ENCODE measurements at places on chromosomes 2 and 18.

- no peak for DNase-seq
Measured at GRCh38 chr2:105780606-105781005, 35.9 kb downstream of the NCK2 start.

DNA sequence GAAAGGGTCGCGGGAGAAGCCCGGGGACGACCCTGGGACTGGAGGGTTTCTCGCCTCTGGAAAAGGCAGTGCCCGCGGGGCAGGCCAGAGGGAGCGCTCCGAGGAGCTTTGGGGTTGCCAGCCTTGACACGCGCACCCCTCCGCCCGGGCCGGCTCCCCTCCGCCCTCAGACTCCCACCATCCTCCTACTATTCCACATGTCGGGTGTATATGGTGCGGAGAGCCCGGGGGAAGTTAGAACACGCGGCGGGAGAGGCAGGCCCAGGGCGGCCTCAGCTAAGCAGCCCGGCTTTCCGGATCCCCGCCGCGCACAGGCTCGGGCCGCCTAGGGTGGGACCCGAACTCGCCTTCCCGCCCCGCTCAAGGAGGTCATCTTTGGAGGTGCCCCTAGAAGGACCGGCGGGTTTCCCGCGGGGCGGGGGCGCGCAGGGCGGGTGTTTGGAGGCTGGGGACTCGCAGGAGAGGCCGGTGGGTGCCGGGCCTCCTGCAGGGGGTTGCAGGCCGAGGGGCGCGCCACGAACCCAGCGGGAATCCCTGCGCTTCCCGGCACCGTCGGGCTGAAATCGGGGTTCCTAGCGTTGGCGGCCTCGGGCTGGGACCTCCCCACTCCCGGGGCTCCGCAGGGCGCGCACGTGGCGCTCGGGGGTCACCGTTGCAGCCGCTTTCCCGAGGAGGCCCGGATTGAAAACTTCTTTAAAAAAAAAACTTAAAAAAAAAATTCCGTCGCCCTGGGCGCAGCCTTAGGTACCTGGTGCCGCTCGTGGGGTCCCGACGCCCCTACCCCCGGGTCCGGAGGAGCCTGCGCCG, 3.7 kb downstream of the NFATC1 start:
- DNase-seq, result no peak

DNA sequence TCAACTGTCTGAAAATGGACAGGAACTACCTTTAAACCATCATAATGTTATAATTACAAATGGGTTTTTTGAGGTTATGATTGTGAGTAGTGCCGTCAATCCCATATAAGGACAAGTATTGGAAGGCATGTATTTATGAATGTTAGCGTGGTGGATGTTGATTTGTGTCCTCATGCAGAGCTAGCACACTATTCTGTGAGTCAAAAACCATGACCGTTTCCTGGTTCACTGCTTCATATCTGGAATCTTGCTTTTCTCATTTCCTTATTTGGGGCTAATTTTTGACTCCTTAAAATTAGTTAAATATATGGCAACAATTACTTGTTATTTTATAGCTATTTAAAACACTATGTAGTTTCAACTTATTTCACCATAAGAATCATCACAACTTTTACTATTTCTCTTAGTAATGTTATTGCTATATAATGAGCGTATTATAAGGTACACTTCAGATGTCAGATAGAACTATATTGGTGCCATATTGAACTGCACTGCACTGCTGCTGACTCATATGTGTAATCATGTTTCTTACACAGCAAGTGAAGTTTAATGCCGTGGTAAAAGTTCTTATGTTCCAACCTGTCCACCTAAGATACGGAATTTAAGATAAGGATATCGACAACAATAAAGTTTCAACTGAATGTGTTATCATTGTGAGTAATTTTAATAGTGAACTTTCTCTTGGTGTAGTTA, 192.8 kb downstream of the PTGR3 start:
- DNase-seq, result no peak

DNA sequence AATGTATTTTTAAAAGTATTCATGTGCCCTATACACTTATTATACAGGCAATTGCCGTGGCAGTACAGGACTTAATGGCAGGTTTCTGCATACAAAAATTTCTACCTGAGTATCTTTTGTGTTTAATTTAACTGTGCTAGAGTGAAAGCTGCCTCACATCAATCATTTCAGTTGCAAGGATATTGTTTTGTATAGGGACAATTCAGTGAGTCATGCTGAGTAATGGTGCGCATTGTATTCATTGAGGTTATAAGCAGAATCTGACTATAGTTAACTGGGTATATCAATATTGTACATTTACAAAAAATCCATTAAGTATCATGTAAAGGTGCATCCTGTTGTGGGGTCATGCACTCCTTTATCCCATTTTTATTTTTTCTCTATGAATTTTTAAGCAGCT, 121.5 kb downstream of the GCA start:
- DNase-seq, result no peak

- DNase-seq, result peak; percentile 63
Measured at GRCh38 chr2:98637401-98638147, 29.2 kb downstream of the UNC50 start.

DNA sequence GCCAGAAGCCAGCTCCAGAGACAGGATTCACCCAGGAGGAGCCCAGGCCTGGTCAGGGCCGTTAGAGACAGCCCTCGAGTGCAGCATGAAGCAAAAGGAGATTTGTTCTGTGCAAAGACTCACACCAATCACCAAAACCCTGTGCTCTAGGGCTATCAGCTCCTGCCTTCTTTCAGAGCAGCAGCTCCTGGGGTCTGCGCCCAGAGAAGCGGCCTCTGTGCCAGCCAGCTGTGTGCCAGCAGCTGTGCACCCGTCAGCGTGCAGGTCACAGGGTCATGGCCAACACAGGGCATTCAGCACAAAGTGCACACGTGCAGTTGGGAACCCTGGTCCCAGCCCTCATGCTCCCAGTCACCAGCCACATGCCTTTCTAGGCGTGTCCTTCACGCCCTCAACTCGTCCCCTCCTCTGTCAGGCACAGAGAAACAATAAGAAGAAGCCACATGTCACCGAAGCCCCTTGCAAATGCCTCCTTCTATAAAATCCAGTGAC, 49.3 kb downstream of the ZNF516 start:
- no peak for DNase-seq

All from CD8-positive, alpha-beta T cell (primary cell).